ENCODE measurements at places on chromosomes 4 and X.

DNA sequence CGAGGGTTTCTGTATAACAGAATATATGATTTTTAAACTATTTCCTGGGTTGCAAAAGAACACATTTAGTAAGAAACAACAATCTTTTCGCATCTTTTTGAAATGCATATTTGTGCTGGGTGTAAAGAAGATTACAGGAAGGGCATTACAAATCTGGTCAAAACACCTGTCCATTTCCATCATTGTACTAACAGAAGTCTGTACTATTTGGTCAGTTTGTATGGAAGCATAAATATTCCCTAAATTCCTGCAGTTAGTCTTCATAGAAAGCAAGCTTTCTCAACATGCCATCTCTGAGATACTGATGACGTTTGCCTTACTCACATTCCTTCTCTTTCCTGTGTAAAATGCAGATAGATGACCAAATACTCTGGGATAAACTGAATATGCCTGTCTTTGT is 203.3 kb downstream of the NWD2 start:
- peak; percentile 9 for DNase-seq

- DNase-seq, result no peak
These were observed 219.2 kb downstream of the MAML3 start for GRCh38 chr4:139934708-139935195.

DNA sequence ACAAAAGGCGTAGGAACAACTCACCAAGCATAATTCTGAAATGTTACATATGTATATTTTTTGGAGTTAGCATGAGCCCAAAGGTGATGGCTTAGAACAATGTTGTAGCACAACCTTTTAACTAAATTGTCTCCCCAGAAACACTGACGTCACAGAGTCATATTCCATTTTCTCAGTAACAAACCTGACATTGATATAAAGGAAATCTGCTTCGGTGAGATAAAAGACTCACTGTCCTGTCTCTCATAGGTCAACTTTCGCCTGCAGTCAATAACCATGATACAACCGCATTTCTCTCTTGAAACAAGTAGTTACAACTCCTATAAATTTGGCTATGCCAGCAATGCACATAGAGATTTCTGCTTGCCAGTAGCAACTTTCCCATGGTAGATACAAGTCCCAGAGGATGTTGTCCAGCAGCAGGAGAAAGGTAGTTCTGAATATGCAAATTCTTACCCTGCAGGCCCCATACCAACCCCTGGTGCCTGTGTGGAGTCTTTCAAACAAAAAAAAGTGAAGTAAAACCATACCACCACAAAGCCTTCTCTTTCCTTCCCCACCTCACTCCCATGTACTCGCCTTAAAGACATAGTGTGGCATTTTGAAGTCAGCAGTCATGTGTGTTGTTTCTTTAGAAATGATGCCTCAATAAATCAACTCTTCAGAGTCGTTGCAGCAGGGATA is 47.9 kb downstream of the MTM1 start:
- no peak for DNase-seq

DNA sequence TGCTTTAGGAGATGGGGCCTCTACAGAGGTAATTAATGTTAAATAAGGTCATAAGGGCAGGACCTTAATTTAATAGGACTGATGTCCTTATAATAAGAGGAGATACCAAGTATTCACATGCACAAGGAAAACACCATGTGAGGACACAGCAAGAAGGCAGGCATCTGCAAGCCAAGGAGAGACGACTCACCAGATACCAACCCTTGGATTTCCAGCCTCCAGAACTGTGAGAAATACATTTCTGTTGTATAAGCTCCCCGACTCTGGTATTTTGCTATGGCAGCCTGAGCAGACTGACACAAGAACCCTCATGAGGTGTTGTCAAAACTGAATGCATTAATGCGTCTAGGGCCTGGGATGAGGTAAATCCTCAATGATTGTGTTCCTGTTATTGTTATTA is 56.2 kb upstream of the MAPK10 start:
- no peak for DNase-seq

Measured in SJCRH30 (cell line).